ENCODE measurements at places on chromosomes 11 and 22.
A peak's percentile ranks its signal among the peaks of the same experiment; 100 is the strongest.

DNA sequence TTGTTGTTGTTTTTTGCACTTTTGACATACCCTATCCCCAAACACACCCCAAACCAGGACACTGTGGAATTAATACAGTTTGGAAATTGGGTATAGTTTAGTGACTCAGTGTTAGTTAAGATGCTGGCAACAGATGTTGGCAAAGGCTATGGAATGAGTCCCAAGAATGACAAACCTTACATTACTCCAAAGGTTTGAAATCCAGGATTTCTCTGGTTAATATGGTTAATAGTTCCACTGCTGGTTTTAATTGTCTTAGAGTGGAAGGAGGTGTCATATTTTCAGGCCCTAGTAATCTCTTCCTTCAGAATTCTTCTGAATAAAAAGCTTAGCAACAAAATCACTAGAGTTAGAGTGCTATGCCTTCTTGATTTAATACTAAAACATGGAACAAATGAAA, 775 bp downstream of the LPXN start:
- DNase-seq: no peak

GRCh38 chr11:94536386-94536785, 7.3 kb upstream of the FUT4 start:
- DNase-seq: no peak

- no peak for DNase-seq
Observed at GRCh38 chr22:48919851-48920589, 907.7 kb downstream of the BRD1 start.

DNA sequence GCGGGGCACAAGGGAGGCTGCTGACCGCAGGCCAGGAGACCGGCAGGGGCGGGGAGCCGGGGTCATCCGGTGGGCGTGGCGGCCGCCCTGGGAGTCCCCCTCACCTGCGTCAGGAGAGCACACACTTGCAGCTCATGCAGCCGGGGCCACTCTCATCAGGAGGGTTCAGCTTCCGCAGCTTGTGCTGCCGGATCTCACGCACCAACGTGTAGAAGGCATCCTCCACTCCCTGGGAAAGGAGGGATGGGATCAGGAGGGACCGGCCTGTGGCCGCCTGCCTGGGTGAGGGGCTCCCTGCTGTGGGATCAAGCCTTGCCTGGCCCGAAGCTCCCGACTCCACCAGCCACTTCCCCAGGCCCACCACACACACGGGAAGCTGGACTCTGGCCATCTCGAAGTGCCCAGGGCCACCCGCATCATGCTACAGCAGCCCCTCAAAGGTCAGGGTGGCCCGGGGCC, 2.8 kb downstream of the HRAS start:
- no peak for DNase-seq

- no peak for DNase-seq
Observed at GRCh38 chr11:117328375-117329010, 839 bp downstream of the CEP164 start.

DNA sequence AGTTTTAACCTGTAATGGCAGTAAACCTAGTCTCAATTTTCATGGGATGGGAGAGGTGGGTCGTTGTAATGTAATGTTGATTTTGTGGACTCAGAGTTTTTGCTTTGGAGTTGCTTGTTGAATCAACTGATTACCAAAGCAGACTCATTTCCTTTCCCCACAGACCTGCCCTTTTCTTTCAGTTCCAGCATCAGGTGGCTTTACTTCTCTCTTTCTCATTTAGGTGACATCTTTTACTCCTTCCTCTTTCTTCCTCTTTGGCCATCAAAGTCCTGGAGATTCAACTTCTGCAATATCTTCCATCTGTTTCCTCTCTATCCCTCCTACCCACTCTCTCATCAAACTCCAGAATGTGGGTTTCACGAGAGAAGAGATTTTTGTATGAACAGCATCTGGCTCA, 313.9 kb downstream of the TMEM135 start:
- DNase-seq: no peak

- DNase-seq: no peak
Observed at GRCh38 chr22:44532552-44532951, 34.5 kb upstream of the RTL6 start.

- peak; percentile 15 for DNase-seq
Observed at GRCh38 chr22:19143967-19144400, 467 bp downstream of the ESS2 start.

- no peak for DNase-seq
Observed at GRCh38 chr11:88469561-88470225, 132.2 kb upstream of the CTSC start.

GRCh38 chr11:7590529-7590928, 76.7 kb downstream of the PPFIBP2 start:
- no peak for DNase-seq
